GM04503 (cell line): ENCODE measurements at places on chromosomes 6 and 20.

DNA sequence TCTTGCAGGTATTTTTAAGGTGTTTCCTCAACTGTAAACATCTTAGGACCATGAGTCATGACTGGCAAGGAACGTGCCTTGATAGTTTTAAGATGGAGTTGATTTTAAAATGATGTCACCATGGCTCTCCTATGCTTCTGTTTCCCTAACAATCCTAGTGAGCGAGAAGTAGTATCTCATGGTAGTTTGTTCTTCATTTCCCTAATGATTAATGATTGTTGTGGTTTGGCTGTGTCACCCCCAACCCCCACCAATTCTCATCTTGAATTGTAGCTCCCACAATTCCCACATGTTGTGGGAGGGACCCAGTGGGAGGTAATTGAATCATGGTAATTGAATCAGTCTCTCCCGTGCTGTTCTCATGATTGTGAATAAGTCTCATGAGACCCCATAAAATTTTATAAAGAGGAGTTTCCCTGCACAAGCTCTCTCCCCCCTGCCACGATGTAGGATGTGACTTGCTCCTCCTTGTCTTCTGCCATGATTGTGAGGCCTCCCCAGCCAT is 16.8 kb upstream of the BNIP5 start:
- DNase-seq: no peak

- no peak for DNase-seq
Observed at GRCh38 chr20:46683939-46684750, 5.1 kb downstream of the TP53RK start.

DNA sequence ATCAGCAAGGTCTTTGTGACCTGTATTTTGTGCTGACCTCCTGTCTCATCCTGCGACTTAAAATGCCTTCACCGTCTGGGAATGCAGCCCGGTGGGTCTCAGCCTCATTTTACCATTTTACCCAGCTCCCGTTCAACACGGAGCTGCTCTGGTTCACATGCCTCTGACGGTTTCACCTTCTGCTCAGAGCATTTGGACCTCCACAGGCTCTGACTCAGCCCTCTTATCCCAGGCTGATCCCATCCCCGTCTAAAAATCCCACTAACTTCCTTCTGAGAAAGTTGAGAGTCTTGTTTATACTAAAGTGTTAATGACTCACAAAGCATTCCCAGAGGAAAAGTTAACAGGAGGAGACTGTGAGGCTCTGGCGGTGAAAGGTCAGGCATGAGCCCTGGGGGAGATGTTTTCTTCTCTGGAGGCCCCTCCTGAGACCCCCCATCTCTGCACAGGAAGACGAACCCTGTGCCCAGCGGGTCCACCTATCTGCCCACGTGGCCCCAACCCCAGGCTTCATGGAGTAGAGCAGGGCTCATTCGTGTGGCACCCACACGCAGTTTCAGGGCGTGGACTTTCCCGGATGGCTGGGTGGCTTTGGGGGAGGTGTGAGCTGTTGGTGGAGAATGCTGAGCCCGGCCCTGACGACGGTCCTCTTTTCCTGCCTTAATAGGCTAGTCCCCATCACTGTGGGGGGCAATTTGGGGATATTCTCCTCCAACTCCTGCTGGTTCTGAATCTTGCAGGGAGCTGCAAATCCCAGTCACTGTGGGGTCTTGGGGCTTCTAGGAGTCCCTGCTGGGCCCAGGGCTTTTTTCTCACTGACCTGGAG is 3.3 kb upstream of the BIRC7 start:
- DNase-seq: peak; percentile 67

- DNase-seq: no peak
Observed at GRCh38 chr6:57063847-57064246, 17.4 kb downstream of the KIAA1586 start.

GRCh38 chr20:18615020-18615650 is 27.3 kb downstream of the DTD1 start:
- no peak for DNase-seq

DNA sequence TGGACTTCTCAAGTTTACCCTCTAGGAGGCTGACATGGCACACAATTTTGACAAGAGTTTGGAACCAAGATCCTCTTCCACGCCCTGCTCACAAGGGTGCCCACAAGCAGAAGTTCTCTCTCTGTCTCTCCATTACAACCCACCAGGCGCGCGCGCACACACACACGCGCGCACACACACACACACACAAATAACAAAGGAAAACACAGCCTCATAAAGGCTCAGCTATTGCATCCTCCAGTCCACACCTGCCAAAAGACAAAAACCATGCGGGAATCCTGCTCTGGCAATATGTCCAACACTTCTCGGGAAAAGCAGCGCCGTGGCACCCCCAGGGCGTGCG is 870 bp downstream of the PAK5 start:
- no peak for DNase-seq

DNA sequence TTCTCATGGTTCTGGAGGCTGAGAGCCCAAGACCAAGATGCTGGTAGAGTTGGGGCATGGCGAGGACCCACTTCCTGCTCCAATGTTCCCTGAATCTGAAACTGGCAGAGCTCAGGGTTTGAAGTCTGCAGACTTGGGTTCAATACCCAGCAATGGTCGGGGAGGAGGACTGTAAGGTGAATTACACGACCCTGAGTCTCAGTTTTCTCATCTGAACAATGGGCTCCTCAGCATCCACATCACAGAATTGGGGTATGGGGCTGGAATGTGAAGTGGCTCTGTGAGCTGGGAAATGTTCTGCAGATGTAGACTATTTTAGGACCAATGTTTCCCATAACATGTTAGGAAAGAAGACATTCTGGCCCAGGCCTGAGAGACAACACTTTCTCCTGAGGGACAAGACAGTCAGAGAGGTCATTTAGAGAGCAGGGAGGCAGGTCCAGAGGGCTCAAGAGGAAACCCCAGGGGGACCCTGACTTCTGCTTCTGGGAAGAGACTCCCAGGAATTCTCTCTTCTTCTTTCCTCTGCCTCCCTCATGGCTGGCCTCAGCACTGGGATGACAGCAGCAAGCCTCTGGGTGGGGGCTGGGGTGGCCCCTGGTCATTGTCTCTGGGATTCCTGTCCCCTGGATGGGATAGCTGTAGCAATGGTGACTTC is 141.3 kb upstream of the PMEPA1 start:
- no peak for DNase-seq
